PC-3 (cell line): ENCODE measurements at places on chromosomes 13 and 19.

- H3K36me3 ChIP-seq: no peaks in the 10 kb centered on the region
- H3K4me3 ChIP-seq: no peak overlapping the region
- DNase-seq: peak; percentile 42
- H3K27me3 ChIP-seq: no peaks in the 10 kb centered on the region
- H3K27ac ChIP-seq: no peak overlapping the region
- no peaks in the 10 kb centered on the region for H3K4me1 ChIP-seq
These were observed 4.8 kb downstream of the TSKS start for GRCh38 chr19:49758292-49758691.

DNA sequence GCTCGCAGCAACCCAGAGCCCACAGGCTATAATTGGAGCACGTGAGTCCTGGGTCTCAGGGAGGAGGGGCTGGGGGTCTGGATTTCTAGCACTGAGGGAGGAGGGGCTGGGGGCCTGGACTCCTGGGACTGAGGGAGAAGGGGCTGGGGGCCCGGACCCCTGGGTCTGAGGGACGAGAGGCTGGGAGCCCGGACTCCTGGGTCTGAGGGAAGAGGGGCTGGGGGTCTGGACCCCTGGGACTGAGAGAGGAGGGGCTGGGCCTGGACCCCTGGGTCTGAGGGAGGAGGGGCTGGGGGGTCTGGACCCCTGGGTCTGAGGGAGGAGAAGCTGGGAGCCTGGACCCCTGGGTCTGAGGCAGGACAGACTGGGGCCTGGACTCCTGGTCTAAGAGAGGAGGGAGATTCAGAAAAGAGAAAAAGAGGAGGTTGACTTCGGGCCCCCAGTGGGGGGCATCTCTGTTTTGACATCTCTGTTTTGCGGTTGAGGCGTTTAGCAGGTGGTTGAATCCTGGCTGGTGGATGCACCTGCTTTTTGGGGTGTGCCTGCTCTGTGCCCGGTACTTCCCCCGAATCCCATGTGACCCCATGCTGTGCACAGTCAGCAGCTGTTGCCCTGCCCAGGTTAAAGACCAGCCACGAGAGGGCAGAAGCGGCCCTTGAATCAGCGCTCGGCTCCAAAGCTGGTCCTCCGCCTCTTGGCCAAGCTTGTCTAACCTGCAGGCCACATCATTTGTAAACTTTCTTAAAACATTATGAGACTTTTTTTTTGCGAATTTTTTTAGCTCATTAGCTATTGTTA is 10.5 kb downstream of the PVR start:
- no peaks in the 10 kb centered on the region for H3K27me3 ChIP-seq
- H3K36me3 ChIP-seq: peaks cover 60% of the 10 kb centered on the region
- H3K4me3 ChIP-seq: no peak overlapping the region
- H3K4me1 ChIP-seq: peaks cover under 1% of the 10 kb centered on the region; the same call in 1 of the 2 replicates
- H3K27ac ChIP-seq: no peak overlapping the region

DNA sequence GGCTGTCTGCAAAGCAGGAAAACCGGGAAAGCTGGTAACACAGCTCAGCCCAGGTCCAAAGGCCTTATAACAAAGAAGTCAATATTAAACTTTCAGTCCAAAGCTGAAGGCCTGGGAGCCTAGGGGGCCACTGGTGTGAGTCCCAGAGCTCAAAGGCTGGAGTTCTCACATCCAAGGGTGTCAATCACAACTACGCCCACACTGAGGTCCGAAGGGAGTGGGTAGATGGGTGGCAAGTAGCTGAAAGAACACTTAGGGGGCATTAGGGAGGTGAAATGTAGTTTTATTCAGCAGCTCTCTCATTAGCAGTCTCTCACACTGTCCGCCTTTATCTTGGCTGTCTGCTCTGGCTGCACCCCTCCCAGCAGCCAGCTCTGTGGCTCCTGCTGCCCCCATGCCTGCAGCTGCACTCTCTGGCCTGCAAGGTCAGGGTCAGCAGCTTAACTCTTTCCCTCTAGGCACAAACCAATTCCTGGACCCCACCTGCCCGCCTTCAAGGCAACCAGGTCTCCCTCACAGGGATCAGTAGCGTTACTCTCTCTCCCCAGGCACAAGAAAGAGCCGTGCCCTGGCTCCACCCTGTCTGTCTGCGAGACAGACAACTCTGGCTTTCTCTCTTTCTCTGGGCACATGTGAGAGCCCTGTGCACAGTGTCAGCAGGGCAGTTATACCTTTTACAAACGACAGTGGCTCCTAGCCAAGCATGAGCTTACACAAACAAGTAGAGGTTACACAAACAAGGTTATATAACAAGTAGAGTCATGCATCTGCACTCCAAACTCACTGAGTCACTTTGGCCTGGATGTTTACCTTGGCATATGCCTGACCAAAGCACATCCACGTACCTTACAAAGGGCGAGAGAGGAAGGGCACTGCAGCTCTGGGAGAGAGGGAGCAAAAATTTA is 249.4 kb upstream of the PCDH20 start:
- no peaks in the 10 kb centered on the region for H3K27me3 ChIP-seq
- no peak overlapping the region for H3K4me3 ChIP-seq
- DNase-seq: peak; percentile 61
- no peaks in the 10 kb centered on the region for H3K36me3 ChIP-seq
- H3K4me1 ChIP-seq: no peaks in the 10 kb centered on the region

GRCh38 chr13:65603160-65603559 is 1627.0 kb downstream of the PCDH9 start:
- H3K27ac ChIP-seq: no peak overlapping the region
- H3K27me3 ChIP-seq: no peaks in the 10 kb centered on the region
- H3K4me1 ChIP-seq: peaks cover 4% of the 10 kb centered on the region; the same call in 1 of the 2 replicates
- no peak for DNase-seq

DNA sequence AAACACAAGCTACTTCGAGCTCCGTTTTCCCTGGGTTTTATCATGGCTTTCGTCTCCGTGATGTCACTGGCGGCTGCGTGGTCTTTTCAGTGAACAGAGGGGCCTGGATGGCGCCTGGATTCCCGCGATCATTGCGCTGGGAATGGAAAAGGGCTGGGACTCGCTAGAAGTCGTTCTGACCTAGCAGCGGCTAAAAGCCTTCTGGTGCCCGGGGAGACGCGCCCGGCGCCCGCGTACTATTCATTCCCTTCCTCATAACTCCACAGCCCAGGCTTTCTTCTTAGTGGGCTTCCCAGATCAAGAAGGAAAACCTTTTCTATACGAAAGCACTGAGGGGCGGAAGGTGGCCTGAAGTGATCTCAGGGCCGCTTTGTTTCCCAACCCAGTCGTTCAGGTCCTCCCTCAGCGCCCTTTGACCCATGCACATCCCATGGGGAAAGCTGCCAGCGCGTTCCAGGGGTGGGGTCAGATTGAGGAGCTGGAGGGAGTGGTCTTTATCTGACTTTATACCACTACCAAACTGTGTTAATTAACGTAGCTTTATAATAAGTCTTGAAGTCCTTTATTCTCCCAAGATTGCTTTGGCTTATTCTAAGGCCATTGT is 96.6 kb downstream of the ELF1 start:
- no peaks in the 10 kb centered on the region for H3K27me3 ChIP-seq
- no peak overlapping the region for H3K27ac ChIP-seq
- H3K4me3 ChIP-seq: no peak overlapping the region
- no peaks in the 10 kb centered on the region for H3K36me3 ChIP-seq
- peaks cover 7% of the 10 kb centered on the region for H3K4me1 ChIP-seq

- H3K27ac ChIP-seq: peak overlapping the region; percentile 100
- no peaks in the 10 kb centered on the region; the same call in 1 of the 2 replicates for H3K36me3 ChIP-seq
- H3K4me1 ChIP-seq: peaks cover 34% of the 10 kb centered on the region
- no peak for DNase-seq
- no peaks in the 10 kb centered on the region for H3K27me3 ChIP-seq
These were observed 66.3 kb downstream of the LMO7 start for GRCh38 chr13:75702476-75702875.

- no peak overlapping the region for H3K27ac ChIP-seq
- DNase-seq: no peak
- H3K27me3 ChIP-seq: no peaks in the 10 kb centered on the region
- no peak overlapping the region for H3K4me3 ChIP-seq
- no peaks in the 10 kb centered on the region for H3K4me1 ChIP-seq
- H3K36me3 ChIP-seq: no peaks in the 10 kb centered on the region
These were observed 7.5 kb downstream of the RINL start for GRCh38 chr19:38870612-38871011.

GRCh38 chr19:7652061-7652641 is 15.2 kb downstream of the STXBP2 start:
- DNase-seq: peak; percentile 95
- H3K27me3 ChIP-seq: no peaks in the 10 kb centered on the region
- H3K4me3 ChIP-seq: peak overlapping the region; percentile 23; the same call in 1 of the 2 replicates
- 0 out of 2 replicates have a peak, but pooled peaks cover 2% of the 10 kb centered on the region for H3K36me3 ChIP-seq

DNA sequence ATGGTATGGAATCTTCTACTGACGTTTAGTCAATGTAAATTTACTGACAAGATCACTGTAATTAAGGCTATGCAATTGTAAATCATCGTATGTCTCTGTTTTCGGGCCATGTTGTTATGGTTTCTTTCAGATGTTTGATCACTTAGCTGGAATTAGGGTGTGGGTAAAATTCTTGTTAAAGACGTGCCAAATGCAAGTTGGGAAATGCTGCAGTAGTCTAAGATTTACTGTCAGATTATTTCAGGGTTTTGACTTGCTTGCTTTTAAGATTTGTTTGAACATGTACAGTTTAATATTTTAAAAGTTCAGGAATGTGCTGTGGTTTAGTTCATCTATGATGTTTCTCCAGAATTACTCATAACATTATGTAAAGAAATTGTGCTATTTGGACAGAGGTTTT is 10.8 kb downstream of the NDFIP2 start:
- H3K36me3 ChIP-seq: no peaks in the 10 kb centered on the region; the same call in 1 of the 2 replicates
- peaks cover 23% of the 10 kb centered on the region for H3K4me1 ChIP-seq
- peak overlapping the region; percentile 40 for H3K27ac ChIP-seq
- peak; percentile 62 for DNase-seq

DNA sequence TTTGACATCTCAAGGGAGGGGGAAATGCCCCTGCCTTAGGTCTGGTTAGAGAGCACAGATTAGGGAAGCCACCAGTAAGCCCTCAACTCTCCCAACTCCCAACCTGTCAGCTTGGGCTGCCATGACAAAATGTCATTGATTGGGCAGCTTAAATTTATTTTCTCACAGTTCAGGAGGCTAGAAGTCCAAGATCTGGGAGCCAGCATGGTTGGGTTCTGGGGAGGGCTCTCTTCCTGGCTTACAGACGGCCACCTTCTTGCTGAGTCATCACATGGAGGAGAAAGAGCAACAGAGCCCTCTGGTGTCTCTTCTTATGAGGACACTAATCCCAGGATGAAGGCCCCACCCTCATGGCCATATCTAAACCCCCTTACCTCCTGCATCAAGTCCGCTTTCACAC is 24.2 kb downstream of the C19orf12 start:
- H3K4me1 ChIP-seq: peaks cover 7% of the 10 kb centered on the region; the same call in 1 of the 2 replicates
- H3K36me3 ChIP-seq: no peaks in the 10 kb centered on the region
- H3K27me3 ChIP-seq: no peaks in the 10 kb centered on the region
- DNase-seq: peak; percentile 69
- H3K27ac ChIP-seq: no peak overlapping the region
- H3K4me3 ChIP-seq: no peak overlapping the region

GRCh38 chr13:73722120-73722519 is 412.1 kb downstream of the KLF12 start:
- DNase-seq: peak; percentile 82
- no peak overlapping the region for H3K4me3 ChIP-seq
- H3K27ac ChIP-seq: peak overlapping the region; percentile 56
- H3K36me3 ChIP-seq: no peaks in the 10 kb centered on the region
- peaks cover 21% of the 10 kb centered on the region for H3K4me1 ChIP-seq

GRCh38 chr13:71602344-71602743 is 264.7 kb downstream of the DACH1 start:
- H3K27ac ChIP-seq: no peak overlapping the region
- H3K4me1 ChIP-seq: no peaks in the 10 kb centered on the region
- no peaks in the 10 kb centered on the region for H3K36me3 ChIP-seq
- DNase-seq: no peak

- H3K4me3 ChIP-seq: no peak overlapping the region
- no peaks in the 10 kb centered on the region for H3K36me3 ChIP-seq
- no peaks in the 10 kb centered on the region for H3K27me3 ChIP-seq
- DNase-seq: no peak
- H3K27ac ChIP-seq: no peak overlapping the region
These were observed 392.9 kb downstream of the PCDH9 start for GRCh38 chr13:66837246-66837645.

DNA sequence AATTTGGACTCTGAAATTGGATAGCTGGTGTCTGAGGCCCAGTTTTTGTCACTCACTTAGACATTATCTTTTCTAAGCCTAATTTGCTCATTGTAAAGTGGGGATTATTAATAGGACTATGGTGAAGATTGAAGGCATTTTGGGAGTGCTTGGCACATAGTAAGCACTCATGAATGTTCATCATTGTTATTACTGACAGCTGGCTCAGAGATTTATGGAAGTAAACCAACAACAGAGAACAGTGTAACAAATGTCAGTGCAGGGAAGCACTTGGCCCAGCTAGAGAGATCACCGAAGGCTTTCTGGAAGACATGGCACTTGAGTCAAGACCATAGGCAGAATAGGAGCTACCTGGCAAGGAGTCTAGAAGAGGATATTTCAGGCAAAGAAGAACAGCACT is 92.3 kb downstream of the RFC3 start:
- no peaks in the 10 kb centered on the region for H3K4me1 ChIP-seq
- no peaks in the 10 kb centered on the region for H3K27me3 ChIP-seq

GRCh38 chr13:71249011-71249410 is 618.0 kb downstream of the DACH1 start:
- peak; percentile 41 for DNase-seq
- H3K4me1 ChIP-seq: peaks cover 19% of the 10 kb centered on the region
- H3K4me3 ChIP-seq: no peak overlapping the region
- no peaks in the 10 kb centered on the region for H3K27me3 ChIP-seq
- no peaks in the 10 kb centered on the region for H3K36me3 ChIP-seq
- H3K27ac ChIP-seq: no peak overlapping the region

DNA sequence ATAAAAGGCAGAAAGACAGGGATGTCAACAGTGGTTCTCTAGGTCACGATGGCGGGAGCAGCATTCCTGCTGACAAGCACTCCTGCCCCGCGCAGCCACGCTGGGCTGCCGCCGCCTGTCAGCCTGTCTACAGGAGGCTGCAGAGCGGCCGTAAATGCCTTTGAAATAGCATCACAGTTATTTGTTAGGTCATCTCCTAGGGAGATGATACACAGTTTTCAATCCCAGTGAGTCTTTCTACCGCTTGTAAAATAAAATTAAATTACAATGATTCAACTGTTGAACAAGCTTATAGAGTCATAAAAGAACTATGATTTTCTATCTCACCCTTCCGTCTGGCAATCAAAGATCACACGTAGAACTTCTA is 7.3 kb upstream of the SLC7A9 start:
- peaks cover 13% of the 10 kb centered on the region for H3K4me1 ChIP-seq
- H3K36me3 ChIP-seq: no peaks in the 10 kb centered on the region
- peak; percentile 83 for DNase-seq
- no peak overlapping the region for H3K4me3 ChIP-seq

DNA sequence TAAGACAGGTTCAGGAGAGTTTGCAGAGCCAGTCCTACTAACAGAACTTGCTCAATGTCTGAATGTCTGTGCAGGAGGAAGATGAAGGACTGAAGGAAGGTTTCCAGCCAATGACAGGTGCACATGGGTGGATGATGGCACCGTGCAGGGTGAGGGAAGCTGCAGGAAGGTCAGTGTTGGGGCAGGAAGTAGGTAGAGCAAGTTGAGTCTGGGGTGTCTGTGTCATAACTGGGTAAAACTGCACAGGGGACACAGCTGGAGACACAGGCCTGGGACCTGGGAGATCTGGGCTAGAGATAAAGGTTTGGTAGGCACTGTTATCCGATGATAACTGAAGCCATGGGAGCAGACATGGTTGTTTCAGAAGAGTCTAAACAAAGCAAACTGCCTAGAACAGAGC is 116.9 kb downstream of the USP12 start:
- H3K36me3 ChIP-seq: no peaks in the 10 kb centered on the region
- no peak for DNase-seq
- H3K27ac ChIP-seq: peak overlapping the region; percentile 91
- peaks cover 27% of the 10 kb centered on the region for H3K4me1 ChIP-seq
- H3K27me3 ChIP-seq: no peaks in the 10 kb centered on the region
